Ureter (tissue), 1 donor: ENCODE measurements at places on chromosomes 2 and 18. TPM values are rescaled to one million over a fixed set of nuclear protein-coding genes. Genes with fewer than 3 reads are reported as not detected.

Gene NT5C1B
- not detected for total RNA-seq

Gene RIT2
- total RNA-seq: not detected

Gene CENPA
- 0.26 TPM for total RNA-seq

DNA sequence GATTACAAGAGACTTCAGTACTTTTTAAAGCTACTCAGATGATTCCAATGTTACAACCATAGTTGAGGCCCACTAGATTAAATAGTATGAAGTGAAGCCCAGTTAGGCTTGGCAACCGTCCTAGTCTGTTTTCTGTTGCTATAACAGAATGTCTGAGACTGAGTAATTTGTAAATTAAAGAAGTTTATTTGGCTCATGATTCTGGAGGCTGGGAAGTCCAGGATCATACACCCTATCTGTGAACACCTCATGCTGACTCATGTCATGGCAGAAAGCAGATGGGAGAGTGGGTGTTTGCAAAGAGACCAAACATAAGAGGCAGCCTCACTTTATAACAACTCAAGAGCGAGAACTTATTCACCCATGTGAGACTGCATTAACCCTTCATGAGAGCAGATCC lies 63.1 kb downstream of the CCDC150 start:
- no peak for DNase-seq

GRCh38 chr2:62831729-62832128 lies 126.2 kb downstream of the EHBP1 start:
- DNase-seq: no peak
